T-helper 17 cell (primary cell): ENCODE measurements at places on chromosomes 7 and 10. TPM values are rescaled to one million over a fixed set of nuclear protein-coding genes. Genes with fewer than 3 reads are reported as not detected.

GRCh38 chr7:54729107-54729506 lies 29.9 kb downstream of the SEC61G start:
- H3K27ac ChIP-seq, result no peak overlapping the region
- no peak overlapping the region for H3K4me3 ChIP-seq

DNA sequence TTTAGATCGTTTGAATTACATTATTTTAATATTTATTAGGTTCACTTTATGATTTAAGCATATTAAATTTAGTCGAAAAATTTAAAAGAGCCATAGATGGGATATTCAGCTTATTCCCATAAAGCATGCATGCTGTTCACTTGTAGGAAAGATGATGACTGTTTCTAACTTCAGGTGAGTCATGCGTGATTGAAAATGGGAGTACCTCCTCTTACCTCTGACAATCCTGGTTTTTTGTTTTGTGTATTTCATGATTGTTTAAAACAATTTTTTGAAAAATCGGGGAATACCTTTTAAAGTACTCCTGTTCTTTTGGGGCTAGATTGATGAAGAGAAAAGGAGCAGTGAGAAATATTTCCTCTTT lies 1.4 kb downstream of the TNKS2 start:
- DNase-seq, result no peak
- H3K27me3 ChIP-seq, result no peaks in the 10 kb centered on the region
- peak overlapping the region; percentile 97 for H3K4me3 ChIP-seq
- peak overlapping the region; percentile 96 for H3K27ac ChIP-seq
- no peaks in the 10 kb centered on the region for H3K36me3 ChIP-seq

DNA sequence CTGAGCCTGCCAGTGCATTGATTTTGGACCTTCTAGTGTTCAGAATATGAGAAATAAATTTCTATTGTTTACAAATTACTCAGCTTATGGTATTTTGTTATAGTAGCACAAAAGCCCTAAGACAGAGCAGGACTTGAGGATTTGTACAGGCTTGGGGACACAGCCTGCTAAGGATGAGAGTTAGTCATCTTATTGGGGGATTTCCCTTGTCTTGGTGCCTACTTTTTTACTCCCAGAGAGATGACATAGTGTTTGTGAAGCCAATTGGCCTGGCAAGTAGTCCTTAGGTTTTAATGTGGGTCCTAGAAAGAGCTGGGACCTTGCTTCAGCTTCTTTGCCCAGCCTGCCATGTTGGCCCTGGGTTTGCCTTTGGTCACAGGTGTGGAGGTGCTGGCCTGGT lies 364.0 kb downstream of the REEP3 start:
- H3K4me1 ChIP-seq, result no peaks in the 10 kb centered on the region
- no peaks in the 10 kb centered on the region for H3K36me3 ChIP-seq
- peaks cover 26% of the 10 kb centered on the region for H3K27me3 ChIP-seq
- no peak overlapping the region for H3K27ac ChIP-seq
- no peak overlapping the region for H3K4me3 ChIP-seq

- H3K27me3 ChIP-seq, result no peaks in the 10 kb centered on the region
- H3K36me3 ChIP-seq, result no peaks in the 10 kb centered on the region
- no peak overlapping the region for H3K27ac ChIP-seq
- no peak for DNase-seq
- no peak overlapping the region for H3K4me3 ChIP-seq
Measured at GRCh38 chr10:108425283-108425964, 1260.9 kb upstream of the SORCS1 start.

GRCh38 chr10:10951675-10952074 lies 66.0 kb upstream of the CELF2 start:
- H3K4me3 ChIP-seq, result no peak overlapping the region
- H3K27me3 ChIP-seq, result peaks cover 37% of the 10 kb centered on the region
- H3K4me1 ChIP-seq, result peaks cover 4% of the 10 kb centered on the region
- H3K27ac ChIP-seq, result no peak overlapping the region
- no peak for DNase-seq

DNA sequence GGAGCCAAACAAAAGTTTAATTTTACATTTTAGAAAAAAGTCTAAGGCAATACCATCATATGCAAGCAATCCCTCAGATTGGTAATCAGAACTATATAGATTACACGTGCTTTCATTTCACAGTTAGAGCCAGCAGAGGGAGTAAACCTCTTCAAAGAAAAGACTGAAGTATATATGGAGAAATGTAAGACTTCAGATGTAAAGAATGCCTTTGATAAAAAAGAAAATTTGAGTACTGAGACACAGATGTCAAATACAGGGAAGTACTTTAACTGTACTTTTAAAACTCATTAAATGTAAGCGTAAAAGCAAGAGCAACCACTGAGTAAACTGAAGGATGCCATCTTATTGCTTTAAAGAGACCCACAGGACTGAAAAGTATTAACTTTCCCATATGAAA lies 101.4 kb upstream of the FAM133B start:
- DNase-seq, result no peak
- peak overlapping the region; percentile 19 for H3K4me3 ChIP-seq
- peaks cover 23% of the 10 kb centered on the region for H3K4me1 ChIP-seq

DNA sequence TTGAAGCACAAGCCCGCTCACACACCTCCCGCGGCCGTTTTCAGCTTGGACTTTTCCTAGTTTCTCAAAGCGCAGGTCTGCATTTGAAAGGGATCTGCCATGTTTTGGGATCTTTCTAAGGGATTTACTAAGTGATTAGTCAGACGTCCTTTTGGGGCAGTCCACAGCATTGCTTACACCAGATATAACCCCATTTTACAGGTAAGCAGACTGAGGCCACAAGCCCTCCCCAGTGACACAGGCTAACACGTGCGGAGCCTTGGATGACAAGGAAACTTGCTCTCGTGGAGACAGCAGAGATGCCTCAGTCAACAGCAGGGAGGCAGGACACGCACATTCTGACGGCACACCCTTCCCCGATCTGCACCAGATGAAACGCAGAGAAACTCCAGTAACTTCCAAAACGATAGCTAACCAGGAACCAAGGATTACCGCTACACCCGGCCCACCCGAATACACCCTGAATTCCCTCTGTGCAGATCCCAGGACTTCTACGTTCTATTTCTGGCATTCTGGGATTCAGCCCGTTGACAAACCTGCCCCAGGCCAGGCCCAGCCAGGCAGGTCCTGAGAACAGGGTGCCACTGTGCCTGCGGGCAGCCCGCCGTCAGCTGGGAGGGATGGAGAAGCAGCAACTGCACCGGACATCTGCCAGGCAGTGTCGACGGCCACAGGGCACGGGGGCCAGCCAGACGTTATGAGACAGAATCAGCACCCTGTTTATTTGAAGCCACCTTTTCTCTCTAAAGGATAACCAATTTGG lies 27.9 kb downstream of the FOXL3 start:
- H3K27ac ChIP-seq, result no peak overlapping the region
- H3K36me3 ChIP-seq, result no peaks in the 10 kb centered on the region
- no peak for DNase-seq
- H3K27me3 ChIP-seq, result peaks cover 59% of the 10 kb centered on the region
- H3K4me1 ChIP-seq, result peaks cover 2% of the 10 kb centered on the region
- H3K4me3 ChIP-seq, result no peak overlapping the region

GRCh38 chr7:130430841-130431666 lies 9.8 kb downstream of the CEP41 start:
- no peak overlapping the region for H3K4me3 ChIP-seq
- no peaks in the 10 kb centered on the region for H3K36me3 ChIP-seq
- no peaks in the 10 kb centered on the region for H3K27me3 ChIP-seq
- H3K27ac ChIP-seq, result no peak overlapping the region

- H3K36me3 ChIP-seq, result peaks cover 3% of the 10 kb centered on the region
- H3K27ac ChIP-seq, result no peak overlapping the region
- H3K27me3 ChIP-seq, result no peaks in the 10 kb centered on the region
- no peak overlapping the region for H3K4me3 ChIP-seq
- H3K4me1 ChIP-seq, result peaks cover 27% of the 10 kb centered on the region
Measured at GRCh38 chr10:72785409-72785808, 93.5 kb downstream of the MCU start.

DNA sequence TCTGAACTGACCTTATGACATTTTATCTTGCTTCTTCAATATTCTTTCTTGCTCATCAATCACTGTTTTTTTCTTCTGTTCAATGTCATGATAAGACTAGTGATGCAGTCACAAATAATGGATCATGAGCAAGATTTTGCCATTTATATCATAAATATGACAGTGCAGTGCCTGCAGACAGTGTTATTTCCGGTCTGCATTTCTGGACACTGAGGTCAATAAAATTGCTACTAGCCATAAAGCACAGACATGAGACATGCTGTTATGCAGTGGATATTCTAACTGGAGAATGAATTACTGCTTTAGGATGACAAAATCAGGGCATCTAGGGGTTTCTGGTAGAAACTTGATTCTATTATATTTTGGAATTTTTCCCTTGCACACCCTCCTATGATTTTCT lies 1509.7 kb upstream of the LRRTM3 start:
- no peaks in the 10 kb centered on the region for H3K4me1 ChIP-seq
- H3K4me3 ChIP-seq, result no peak overlapping the region
- no peak for DNase-seq

Gene LRRC18
- total RNA-seq, result not detected

Gene CAMK2B
- total RNA-seq, result not detected

Gene CUTC
- 17.1 TPM for total RNA-seq
